ENCODE measurements at places on chromosomes 1 and 21.
A peak's percentile ranks its signal among the peaks of the same experiment; 100 is the strongest.

DNA sequence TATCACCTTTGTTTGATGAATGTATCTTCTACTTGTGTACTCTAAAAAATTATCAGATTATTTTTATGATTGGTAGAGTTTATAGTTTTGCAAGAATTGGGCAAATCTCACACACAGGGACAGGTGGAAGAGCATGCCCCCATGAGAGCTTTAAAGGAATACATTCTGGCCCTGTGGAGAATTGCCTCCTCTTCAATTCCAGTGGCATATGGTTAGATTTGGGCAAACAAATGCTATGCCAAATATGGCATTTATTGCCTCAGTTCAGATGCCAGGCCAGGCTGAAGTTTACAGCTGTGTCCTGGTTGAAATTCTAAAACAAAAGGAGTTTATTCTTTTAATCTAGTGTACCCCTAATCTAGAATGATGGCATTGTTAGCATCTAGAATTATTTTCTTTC is 162.4 kb upstream of the CACYBP start:
- no peak for DNase-seq

DNA sequence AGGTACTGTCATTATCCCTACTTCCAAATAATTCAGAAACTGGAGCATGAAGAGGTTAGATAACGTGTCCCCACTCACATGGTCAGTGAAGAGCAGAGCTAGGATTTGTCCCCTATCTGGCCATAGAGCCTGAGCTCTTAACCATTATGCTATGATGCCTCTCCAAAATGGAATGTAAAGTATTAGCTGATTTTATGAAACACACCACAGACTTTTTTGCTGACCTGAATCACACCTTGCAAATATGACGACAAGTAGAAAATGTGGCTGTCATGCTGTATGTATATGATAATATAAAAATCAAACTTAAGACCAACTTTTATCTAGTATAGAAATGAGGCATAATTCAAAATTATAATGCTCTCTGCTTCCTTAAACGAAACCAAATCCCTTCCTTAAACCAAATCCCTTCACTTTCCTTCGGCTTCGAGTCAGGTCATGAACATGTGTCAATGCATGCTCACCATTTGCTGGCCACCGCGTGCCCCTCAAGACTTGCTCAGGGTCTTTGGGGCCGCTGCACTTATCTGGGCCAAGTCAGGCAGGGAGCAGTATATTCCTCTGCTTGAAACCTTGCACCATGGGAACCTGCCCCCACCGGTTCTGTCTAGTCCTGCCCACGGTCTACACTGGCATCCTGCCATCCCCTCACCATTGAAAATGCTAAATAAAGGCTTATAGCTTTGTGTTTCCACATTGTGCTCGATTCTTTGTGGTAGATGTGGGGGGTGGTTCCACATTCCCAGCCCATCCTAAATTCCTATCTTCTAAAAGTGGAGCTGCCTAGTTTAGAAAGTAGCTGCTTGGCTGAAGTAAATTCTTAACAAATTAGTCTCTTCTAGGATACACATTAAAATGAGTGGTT is 1.6 kb upstream of the TMCC2 start:
- peak; percentile 80 for DNase-seq

GRCh38 chr1:205824180-205824579 is 11.2 kb upstream of the SLC41A1 start:
- DNase-seq: no peak

DNA sequence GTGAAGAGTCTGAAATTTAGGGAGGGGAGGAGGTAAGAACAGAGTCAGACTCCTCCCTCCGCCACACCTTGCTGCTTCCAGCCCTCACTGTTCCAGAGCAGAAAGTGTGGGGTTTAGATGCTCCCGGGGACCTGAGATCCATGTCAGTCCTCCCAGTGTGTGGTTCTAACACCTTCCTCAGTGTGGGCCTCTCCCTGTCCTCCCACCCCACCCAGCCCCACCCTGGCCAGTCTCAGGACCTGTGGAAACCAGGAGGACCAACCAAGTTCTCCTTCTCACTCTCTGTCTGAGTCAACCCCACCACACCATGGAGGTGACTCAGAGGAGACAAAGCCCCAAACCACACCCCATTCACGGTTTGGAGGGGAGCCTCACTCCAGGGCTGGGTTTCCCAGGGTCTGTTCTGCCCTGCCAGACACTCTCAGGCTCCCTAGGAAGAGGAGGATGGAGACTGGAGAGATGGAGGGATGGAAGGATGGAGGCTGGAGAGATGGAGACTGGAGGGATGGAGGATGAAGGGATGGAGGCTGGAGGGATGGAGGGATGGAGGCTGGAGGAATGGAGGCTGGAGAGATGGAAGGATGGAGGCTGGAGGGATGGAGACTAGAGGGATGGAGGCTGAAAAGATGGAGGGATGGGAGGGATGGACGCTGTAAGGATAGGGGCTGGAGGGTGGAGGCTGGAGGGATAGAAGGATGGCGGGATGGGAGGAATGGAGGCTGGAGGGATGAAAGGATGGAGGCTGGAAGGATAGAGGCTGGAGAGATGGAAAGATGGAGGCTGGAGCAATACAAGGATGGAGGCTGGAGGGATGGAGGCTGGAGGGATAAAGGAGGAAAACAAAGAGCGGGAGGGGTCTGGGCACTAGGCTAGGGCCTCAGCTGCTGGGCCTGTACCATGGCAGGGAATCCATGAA is 100.9 kb upstream of the RUNX3 start:
- DNase-seq: peak; percentile 52

DNA sequence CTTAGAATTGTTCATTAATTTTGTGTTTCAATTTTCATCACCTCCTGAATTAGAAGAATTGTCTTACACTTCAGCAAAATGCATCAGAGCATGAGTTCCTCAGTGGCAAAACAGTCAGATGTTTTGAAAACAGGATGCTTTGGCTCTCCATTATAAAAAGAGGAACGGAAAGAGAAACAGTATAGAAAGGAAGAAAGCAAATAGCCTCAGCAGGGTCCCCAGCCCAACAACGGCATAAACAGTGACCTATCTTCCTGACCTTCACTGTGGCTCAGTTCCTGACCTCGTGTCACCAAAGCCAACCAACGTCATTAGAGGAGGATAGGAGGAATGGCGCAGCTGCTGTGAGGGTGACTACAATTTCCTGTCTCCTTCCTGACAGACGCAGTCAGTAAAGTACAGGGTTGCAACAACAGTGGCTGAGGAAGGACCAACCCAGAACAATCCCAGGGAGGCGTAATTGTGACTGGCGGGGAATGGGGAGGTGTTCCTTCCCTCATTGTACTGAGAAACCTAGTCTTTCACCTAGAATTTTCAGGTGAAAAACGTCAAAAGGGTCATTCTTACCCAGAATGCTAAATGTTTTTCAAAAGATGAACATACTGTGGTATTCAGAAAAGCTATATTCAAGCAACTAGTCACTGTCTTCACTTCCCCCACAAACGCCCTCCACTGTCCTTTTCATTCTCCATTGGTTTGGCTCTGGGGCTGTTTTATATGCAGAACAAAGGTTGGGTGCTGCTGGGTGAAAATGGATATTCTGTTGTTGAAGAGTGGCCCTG is 197.9 kb upstream of the SGIP1 start:
- no peak for DNase-seq

DNA sequence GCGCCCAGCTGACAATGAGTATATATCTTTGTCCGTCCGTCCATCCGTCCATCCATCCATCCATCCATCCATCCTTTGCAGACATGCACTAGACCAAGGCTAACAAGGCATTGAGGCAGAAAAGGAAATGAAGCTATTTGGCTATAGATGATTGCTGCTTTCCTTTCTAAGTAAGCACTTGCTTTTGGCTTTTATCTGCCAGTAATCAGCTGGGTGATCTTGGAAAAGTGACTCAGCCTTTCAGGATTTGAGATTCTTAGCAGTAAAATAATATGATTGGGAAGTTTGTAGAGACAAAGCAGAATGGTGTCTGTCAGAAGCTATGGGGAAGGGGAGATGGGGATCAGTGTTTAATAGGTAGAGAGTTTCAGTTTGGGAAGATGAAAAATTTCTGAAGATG is 22.7 kb downstream of the ZFYVE9 start:
- no peak for DNase-seq

- DNase-seq: peak; percentile 20
These were observed 722 bp downstream of the NPHP4 start for GRCh38 chr1:5991381-5992025.

DNA sequence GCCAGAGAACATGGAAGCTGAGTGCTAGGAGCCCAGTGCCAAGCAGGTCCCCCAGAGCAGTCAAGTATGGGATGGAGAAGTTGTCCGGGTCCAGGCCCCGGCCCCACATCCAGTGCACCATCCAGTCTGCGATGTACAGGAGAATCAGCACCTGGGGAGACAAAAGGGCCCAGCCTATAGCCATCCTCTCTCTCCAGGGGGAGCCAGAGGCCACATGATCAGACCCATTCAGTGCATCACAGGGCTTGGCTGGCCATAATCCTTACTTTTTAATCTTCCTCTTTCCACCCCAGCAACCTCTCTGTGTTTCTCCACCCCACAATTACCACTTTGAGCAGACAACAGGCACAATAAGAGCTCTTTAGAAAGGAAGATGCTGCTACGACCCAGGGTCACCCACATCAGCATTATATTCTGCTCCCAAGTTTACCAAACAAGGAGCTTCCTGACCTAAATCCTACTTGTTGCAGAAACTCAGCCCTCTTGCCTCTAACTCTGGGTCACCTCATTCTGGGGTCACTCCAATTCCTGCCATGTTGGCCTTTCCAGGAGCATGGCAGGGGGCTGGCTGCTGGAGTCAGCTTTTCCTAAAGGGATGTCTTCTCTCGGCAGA is 16.4 kb upstream of the RAB29 start:
- peak; percentile 55 for DNase-seq

- DNase-seq: no peak
These were observed 5.7 kb downstream of the GFI1 start for GRCh38 chr1:92480813-92481598.

All from fibroblast of skin of scalp (primary cell).